ENCODE measurements at places on chromosomes 7 and 10.

DNA sequence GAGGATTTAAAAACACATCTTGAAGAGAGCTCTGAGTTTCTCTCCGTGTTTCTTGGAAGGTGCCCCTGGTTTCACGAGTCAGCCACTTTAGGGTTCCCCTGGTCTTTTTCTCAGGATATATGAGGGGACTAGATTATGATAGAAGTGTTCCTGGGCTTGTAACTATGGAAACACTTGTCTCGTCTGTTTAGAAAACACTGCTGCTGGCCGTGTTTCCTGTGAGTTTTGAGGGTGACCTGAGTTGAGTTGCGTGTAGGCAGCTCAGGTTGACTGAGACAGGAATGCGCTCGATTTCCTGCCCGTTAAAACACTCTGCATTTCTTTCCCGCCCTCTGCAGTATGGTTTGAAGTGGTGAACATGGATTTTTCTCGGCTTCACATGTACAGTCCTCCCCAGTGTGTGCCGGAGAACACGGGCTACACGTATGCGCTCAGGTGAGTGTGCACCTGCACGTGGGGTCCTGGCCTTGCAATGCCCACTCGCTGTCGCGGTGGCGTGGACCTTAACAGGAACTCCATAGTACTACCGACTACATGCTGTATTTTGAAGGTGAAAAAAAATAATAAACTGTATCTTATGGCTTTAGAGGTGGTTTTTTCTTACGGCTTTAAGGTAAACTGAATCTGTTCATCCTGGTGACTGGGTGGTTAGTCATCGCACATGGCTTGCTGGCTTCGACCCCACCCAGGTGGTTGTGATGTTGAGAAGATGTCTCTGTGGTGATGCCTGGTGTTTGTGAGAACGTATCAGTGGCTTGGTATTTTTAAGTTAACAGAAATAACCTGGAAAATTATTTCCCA is at the start of gene SUN1:
SUN1 (plus strand) TSS at position 310 of the 801 bp plus-strand sequence; CDS start at position 359, 49 bp downstream.
- DNase-seq = no peak

GRCh38 chr7:150799741-150800580 is at the start of gene TMEM176B:
Gene TMEM176B (minus strand): TSS chr7:150800364. CDS start chr7:150796569, 3,795 bp downstream.
- DNase-seq = no peak

DNA sequence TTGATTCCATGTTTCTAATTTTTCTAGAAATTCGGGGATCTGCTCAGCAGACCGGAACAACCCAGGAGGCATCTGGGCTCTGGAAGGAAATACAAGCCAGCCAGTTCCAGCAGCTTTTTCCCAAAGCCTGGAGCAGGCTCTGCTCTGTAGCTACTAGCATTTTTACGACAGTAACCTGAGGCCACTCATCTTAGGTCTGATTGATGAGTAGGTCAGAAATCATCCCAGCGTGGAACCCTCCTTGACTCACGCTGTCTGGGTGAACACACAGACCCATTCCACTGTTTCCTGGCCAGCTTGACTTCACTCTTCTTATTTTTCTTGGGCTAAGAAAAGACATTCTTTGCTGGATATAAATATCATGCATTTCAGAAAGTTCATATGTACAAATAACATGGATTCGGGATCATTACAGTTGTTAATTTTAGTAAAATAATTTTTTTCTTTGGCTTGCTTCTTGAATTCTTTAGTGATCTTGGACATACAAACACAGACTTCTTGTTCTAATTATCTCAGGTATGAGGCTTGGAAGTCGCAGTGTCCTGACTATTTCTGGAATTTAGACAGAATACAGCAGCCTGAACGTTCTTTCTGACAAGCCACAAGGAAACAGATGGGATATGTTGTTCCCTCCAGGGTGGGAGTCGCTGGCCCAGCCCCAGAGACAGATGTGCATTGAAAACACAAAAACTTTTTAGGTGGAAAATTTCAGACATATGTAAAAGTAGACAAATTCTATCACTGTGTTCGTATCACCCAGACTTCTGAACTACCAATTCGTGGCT is 54.6 kb upstream of the PITRM1 start:
- DNase-seq = no peak

DNA sequence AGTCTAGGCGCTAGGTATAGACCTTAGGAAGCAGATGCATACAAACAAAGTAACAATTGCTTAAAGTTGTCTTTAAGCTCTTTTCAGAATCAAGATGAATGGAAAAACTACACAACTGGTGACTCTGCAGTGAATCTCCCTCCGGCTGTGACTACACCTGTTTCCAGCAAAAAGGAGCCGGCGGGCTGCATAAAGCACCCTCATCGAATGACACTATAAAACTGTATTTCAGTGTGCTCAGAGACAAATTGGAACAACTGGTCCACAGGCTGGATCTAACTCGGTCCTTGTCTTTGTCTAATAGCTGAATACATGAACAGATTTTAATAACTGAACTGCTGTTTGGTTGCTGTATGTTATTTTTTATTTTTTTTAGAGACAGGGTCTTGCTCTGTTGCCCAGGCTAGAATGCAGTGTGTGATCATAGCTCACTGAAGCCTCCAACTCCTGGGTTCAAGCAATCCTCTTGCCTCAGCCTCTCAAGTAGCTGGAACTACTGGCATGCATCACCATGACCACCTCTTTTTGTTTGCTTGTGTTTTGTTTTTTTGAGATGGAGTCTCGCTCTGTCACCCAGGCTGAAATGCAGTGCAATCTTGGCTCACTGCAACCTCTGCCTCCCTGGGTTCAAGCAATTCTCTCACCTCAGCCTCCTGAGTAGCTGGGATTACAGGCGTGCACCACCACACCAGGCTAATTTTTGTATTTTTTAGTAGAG is 64.2 kb upstream of the SVIL start:
- DNase-seq = no peak

- no peak for DNase-seq
Observed at GRCh38 chr10:2038036-2038435, 300.7 kb upstream of the ADARB2 start.

DNA sequence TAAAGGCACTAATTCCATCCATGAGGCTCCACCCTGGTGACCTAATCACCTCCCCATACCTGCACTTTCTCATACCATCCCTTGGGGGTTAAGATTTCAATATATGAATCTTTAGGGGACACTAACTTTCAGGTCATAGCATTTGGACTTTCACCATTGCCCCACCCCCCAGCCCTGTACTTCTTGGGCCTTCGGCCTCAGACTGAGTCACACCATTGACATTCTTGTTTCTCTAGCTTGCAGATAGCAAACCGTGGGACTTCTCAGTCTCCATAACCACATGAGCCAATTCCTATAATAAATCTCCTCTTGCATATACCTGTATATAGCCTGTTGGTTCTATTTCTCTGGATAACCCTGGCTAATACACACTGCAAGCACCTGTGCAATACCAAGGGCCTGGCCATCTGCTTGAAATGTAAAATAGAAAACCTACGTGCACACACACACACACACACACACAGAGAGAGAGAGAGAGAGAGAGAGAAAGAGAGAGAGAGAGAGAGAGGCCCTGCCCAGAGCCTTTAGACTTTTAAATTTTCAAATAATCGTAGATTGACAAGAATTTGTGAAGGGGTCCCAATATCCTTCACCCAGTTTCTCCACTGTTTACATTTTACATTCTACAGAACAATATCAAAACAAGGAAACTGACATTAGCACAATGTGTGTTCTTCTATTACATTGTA is 25.3 kb downstream of the ANXA8 start:
- no peak for DNase-seq

DNA sequence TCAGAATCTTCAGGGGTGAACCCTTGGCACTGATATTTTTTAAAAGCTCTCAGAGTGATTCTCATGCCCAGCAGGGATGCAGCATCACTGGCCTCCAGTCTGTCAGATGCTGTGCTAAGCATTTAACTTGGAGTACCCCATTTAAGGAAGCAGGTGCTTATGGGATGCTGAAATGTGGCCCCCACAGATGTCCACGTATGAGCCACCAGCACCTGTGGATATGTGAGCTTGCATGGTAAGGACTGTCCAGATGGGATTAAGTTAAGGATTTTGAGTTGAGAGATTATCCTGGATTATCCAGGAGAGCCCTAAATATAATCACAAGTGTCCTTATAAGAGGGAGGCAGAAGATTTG is 17.7 kb downstream of the CHST3 start:
- DNase-seq = no peak

DNA sequence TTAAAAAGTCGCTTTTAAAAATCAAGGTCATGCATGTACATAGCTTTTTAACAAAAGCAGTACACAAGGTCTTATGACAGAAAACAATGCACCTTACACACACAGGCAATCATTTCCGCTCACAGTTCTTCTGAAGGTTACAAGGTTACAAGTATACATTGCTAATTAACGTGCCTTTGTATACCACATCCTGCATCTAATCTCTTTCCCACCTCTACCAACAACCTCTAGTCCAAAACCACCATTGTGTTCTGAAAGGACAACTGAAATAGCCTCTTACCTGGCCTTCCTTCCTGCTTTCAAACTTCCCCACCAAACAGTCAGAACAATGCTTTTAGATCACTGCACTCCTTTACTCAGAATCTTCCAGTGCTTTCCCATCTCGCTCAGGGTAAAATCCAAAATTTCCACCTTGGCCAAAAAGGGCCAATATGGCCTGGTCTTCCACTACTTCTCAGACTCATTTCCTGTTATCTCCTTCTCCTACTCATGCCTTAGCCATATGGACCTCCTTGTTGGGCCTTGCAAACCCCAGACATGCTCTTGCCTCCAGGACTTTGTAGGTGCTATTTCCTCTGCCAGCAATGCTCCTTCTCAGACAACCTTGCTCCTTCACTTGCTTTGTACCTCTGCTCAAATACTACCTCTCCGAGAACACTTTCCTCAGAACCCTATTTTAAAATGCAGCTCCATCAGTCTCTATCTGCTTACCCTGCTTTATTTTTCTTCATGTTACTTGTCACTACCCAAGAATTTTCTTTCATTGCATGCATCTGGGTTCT is 205.4 kb downstream of the DNAJC1 start:
- no peak for DNase-seq

DNA sequence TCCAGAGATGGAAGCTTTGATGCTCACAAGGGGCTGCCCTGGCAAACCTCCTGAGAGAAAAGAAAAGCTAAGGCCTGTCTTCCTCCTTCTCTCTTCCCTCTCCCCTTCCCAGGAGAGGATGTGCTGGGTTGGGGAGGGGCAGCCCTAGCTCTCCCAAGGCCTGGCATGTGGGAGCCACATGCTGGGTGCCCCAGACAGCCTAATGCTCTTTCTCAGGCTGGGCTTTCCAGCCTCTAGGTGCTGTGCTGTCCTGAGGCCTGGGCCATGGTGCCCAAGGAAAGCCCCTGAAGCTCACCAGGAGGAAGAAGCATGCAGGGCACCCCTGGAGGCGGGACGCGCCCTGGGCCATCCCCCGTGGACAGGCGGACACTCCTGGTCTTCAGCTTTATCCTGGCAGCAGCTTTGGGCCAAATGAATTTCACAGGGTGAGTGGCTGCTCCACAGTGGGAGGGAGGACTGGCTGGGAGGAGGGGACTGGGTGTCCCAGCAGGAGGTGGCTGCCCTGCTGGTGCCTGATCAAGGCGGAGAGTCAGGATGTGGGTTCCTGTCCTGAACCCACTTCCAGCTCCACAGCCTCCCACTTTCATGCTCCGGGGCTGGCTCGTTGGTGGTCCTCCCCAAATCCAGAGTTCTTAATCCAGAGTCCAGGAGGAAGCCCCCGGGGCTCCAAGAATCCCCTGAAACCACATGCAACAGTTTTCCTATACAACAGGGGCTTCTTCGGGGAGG is 1.7 kb downstream of the CPA5 start:
- no peak for DNase-seq

DNA sequence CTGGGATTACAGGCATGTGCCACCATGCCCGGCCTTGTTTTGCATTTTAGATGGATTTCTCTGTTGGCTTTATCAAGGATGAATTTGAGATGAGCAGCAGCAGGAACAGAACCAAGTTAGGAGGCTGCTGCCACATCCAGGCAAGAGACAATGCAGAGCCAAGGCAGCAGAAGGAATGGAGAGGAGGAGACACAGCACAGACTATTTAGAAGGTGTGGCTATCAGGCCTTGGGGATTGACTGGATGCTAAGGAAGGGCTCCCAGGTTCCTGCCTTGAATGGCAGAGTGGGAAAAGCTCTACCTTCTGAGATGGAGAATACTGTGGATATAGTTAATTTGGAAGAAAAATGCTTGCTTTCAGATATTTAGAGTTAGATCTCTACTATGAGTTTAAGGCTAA is 484.7 kb upstream of the C7orf33 start:
- DNase-seq = no peak

GRCh38 chr10:72667207-72667864 is 24.6 kb upstream of the MCU start:
- no peak for DNase-seq

GRCh38 chr10:114869520-114869892 is 47.9 kb downstream of the FHIP2A start:
- no peak for DNase-seq

GRCh38 chr10:132671228-132672154 is 114.5 kb downstream of the NKX6-2 start:
- DNase-seq = no peak

DNA sequence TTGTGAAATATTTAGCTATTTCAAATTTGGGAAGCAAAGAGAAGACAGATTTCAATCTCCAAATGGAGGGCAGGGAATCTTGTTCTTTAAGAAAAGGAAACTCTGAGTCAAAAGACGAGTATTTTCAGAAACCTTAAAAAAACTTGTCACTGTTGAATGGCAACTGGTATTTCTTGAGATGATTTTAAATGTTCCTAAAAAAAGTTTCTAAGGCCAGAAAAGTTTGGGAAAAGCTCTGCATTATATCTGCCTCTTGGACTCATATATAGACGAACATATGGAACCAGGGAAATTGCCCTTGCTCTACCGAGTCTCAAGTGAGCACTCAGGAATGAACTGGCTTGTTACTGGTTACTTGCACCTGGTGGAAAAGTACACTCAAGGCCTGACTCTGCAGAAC is 69.5 kb downstream of the ADAM22 start:
- no peak for DNase-seq

DNA sequence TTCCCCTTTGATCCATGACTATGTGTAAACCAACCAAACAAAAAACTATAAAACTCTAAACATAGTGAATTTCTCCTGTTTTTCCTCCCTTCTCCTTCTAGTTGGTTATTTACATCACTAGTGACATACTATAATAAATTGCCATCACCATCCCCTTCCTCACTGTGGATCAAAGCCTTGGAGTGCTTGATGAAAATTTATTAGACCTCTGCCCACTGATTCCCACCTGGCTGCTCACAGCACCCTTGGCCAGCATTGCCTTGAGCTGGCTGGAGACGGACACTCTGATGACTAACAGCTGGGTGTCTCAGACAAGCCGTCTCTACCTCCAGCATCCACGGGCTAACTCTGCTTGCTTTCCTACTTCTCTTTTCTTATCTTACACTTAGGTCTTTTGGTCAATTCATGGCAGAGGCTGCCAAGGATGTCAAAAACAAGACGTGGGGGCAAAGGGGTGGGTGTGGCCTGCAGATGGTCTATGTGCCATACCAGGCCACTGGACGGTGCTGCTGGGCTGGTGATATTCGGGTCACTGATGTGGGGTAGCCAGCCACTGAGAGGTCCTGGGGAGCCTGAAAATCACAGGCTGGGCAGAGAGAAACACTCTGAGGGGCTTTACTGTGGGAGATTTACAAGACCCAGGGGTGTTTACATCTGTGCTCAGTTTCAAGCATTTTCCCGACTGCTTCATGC is 207.8 kb downstream of the TAX1BP1 start:
- DNase-seq = no peak

GRCh38 chr10:128062331-128062880 is 63.8 kb downstream of the MKI67 start:
- no peak for DNase-seq

- DNase-seq = no peak
Observed at GRCh38 chr7:136528329-136528728, 340.1 kb upstream of the CHRM2 start.

Measured in stimulated activated CD8-positive, alpha-beta memory T cell treated with anti-CD3 and anti-CD28 coated beads, Interleukin-2, amount 100 ng/mL, for 1 hour (primary cell).